ENCODE measurements at places on chromosomes 1 and 21.

GRCh38 chr1:52145137-52145536 is 3.2 kb downstream of the ZFYVE9 start:
- DNase-seq: no peak

- no peak for DNase-seq
Measured at GRCh38 chr1:235984041-235984825, 80.7 kb downstream of the NID1 start.

DNA sequence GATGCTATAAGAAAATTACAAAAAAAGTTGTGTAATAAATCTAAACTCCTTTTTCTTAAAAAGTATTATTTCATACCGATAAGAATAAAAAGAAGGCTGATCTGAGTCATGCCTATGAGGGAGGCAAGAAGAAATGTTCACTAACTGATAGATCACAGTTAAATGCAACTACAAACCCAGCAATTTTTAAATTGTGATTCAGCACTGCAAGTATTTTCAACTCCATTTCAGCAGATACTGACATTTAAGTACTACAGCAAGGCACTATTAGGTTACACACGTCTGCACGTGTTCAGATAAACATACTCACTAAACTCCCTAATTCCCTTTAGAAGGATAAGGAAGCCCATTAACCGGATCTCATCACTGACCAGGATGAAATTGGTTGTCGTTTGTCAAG is 213.3 kb upstream of the ZRANB2 start:
- no peak for DNase-seq

DNA sequence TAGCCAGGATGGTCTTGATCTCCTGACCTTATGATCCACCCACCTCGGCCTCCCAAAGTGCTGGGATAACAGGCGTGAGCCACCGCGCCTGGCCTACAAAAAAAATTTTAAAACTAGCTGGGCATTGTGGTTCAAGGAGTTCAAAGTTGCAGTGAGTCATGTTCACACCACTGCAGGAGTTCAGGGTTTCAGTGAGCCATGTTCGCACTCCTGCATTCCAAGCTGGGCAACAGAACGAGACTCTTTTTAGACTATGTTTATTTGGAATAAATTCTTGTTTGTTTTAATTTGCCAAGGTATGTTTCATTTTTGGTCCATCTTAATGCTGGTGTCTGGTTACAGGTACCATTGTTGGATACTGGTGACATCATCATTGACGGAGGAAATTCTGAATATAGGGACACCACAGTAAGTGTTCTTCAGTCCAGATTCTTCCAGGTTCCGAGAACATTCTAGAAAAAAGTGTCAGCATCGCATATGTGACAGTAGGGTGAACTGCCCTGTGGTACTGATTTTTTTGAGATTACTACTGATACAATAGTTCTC is 3.9 kb downstream of the PGD start:
- DNase-seq: no peak

- no peak for DNase-seq
Measured at GRCh38 chr1:14350197-14350596, 248.3 kb upstream of the KAZN start.

DNA sequence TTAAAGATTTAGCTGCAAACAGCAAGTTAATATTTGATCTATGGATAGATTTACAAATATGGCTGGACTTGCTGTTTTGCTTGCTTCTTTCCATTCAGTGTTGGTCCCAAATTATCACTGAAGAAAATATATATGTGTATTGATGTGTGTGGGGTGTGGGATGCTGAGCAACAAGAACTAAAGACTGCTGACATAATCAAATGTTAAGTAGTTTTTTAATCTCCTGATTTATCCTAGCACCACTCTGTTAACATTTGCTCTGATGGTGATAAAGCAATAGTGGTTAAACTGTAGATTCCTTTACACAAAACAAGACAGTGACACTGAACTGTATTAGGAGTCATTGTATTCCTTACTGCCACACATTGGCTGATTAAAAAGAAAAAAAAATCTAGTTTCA is 1023.5 kb upstream of the B3GALT2 start:
- no peak for DNase-seq

- no peak for DNase-seq
Measured at GRCh38 chr1:32992489-32993323, 28.1 kb upstream of the RNF19B start.

DNA sequence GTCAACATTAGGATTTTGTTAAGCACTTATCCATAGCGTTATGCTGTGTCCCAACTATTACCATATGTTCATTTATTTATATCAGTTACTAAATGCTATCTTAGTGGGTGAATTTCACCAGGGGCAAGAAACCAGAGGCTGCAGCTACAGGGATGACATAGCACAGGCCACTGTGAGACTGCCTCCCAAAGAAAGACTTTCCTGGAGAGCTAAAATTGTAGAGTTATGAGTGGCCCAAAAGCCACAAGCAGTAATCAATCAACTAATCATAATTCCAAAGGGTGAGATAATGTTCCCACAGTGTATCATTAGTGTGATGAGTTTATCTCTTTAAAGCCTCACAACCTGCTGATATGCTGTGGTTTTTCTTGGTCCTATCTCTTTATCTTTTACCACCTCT is 3.8 kb upstream of the TGFB2 start:
- no peak for DNase-seq

GRCh38 chr1:174990382-174990999 is 9.3 kb upstream of the CACYBP start:
- no peak for DNase-seq

GRCh38 chr1:237126180-237126579 is 84.2 kb downstream of the RYR2 start:
- no peak for DNase-seq

GRCh38 chr1:184116287-184116686 is 64.8 kb downstream of the TSEN15 start:
- DNase-seq: no peak

DNA sequence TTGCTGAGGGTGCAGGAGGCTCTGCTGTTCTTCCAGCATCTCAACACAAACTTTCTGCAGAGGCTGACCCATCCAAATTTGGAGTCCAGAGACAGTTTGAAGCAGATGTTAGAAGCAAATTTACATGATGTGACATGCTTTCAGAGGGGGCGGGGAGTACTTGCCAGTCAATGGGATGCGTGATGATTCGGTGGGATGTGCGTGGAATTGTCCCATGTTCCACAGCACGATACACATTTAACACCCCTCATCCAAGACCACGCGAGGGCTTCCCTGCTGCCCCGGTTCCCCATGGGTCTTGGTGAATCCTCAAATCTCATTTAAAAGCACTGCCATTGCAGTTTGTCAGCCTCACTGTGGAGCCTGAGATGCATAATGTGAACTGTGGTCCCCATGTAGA is 78.6 kb upstream of the TLR5 start:
- DNase-seq: no peak

DNA sequence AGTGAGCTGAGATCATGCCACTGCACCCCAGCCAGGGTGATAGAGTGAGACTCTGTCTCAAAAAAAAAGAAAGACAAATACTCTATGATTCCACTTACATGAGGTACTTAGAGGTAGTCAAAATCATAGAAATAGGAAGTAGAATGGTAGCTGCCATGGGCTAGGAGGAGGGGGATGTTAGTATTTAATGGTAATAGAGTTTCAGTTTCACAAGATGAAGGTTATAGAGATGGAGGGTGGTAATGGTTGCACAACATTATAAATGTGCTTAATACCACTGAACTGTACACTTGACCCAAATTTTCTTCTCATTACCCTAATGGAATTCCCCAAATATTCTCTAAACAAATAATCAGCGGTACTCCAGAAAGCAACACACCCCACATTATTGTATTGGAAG is 12.8 kb downstream of the EIF2B3 start:
- DNase-seq: no peak

- no peak for DNase-seq
Measured at GRCh38 chr1:22537441-22538139, 25.7 kb upstream of the EPHA8 start.

GRCh38 chr1:89538361-89538760 is 13.7 kb downstream of the LRRC8B start:
- DNase-seq: no peak

GRCh38 chr1:180268556-180269075 is 38.6 kb downstream of the LHX4 start:
- no peak for DNase-seq

- no peak for DNase-seq
Measured at GRCh38 chr1:66552287-66552686, 18.3 kb downstream of the SGIP1 start.

DNA sequence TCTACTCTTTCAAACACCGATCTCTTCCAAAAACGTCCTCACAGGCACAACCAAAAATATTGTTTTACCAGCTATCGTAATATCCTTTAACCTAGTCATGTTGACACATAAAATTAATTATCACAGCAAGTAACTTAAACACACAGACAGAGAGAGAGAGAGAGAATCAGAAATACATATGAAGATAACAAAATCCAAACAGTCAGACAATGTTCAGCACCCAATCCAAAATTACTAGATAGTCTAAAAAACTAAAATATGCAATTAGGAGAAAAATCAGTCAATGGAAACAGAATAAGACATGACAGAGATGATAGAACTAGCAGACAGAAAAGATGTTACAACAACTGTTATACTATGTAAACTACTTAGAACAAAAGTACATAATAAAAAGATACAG is 537.7 kb downstream of the LMO4 start:
- no peak for DNase-seq

DNA sequence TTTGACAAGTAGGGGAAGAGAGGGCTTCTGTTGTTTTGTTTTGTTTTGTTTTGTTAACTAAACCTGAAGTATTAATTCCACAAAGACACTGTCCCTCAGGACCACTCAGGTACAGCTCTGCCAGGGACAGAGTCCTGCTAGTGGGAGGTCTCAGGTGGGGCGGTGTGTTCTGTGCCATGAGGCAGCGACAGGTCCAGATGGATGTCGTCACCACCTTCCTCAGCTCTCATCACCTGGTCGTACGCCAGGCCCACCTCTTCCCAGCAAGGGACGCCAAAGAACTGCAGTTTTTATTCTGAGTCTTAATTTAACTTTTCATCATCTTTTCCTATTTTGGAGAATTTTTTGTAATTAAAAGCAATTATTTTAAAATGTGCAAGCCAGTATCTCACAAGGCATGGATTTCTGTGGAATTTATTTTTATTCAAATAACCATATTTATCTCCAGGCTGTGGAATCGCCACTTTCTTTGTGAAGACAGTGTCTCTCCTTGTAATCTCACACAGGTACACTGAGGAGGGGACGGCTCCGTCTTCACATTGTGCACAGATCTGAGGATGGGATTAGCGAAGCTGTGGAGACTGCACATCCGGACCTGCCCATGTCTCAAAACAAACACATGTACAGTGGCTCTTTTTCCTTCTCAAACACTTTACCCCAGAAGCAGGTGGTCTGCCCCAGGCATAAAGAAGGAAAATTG is 62.5 kb downstream of the POFUT2 start:
- no peak for DNase-seq

GRCh38 chr1:175901076-175901836 is 157.9 kb upstream of the TNR start:
- no peak for DNase-seq

DNA sequence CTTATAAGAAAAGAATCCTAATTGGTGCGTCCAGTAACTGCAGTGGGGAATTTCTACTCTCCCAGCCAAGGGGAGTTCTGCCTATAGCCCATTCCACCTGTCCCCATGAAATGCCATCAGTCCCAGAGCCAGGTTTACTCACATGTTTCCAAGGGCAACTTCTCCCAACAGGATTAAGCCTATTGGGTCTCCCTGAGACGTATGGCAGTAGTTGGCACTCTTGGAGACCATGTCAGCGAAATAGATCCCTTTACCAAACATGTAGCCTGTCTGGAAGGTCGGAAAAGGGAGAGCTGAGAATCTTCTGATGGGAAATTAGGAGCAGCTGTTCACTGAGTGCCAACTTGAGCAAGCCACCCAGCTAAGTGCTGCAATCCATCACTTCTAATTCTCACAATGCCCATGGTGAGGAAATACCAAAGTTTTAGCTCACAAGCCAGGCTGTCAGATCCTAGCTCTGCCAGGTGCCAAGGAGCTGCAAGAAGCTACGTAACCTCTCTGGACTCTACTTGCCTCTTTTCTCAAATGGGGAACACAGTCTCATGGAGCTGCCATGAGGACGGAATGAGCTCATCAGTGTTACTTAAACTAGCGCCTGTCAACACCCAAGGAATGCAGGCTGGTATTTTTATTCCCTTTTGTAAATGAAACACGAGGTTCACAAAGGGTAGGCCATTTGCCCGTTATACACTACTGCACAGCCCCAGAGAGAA is 43.9 kb downstream of the PARP1 start:
- DNase-seq: no peak

DNA sequence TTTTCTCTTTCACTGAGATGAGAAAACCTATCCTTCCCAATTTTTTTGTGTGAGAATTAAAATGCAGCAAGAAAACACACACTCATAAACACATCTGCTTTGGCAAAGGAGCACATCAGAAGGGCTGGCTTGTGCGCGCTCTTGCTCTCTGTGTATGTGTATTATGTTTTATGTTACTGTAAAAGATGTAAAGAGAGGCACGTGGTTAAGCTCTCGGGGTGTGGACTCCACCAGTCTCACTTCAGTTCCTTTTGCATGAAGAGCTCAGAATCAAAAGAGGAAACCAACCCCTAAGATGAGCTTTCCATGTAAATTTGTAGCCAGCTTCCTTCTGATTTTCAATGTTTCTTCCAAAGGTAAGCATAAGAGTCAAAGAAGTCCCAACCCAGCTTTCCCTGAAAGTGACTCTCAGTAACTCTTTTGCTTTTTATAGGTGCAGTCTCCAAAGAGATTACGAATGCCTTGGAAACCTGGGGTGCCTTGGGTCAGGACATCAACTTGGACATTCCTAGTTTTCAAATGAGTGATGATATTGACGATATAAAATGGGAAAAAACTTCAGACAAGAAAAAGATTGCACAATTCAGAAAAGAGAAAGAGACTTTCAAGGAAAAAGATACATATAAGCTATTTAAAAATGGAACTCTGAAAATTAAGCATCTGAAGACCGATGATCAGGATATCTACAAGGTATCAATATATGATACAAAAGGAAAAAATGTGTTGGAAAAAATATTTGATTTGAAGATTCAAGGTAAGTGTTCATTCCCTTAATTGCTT is at the start of gene CD2:
CD2 (plus strand) TSS at position 233 of the 780 bp plus-strand sequence; CDS start at position 296, 63 bp downstream.
- no peak for DNase-seq

GRCh38 chr1:9612871-9613624 is 24.3 kb downstream of the TMEM201 start:
- DNase-seq: no peak

GRCh38 chr1:165463978-165464377 is 19.1 kb upstream of the RXRG start:
- no peak for DNase-seq

GRCh38 chr1:31413405-31414001 is 490 bp downstream of the SERINC2 start:
- DNase-seq: no peak

DNA sequence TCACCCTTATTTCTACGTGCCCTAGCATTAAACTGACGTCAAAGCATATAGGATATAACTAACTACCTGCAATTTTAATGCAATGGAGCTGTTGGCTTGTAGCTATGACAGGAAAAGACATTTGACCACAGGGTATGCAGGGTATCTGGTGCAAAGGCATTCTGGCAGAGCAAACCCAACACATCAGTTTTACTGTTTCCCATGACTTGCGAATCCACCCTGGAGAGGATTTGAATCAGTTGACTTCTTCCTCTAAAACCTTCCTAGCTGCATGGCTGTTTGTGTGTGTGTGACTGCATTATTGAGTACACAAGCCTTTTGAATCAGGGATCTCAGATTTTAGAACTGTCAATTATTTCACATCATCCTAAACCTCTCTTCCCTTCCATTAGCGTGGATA is 41.7 kb upstream of the SYT14 start:
- no peak for DNase-seq

GRCh38 chr1:165639821-165640623 is 9.0 kb downstream of the MGST3 start:
- DNase-seq: no peak

All from stimulated activated CD4-positive, alpha-beta T cell treated with anti-CD3 and anti-CD28 coated beads, TNF-alpha, amount 100 ng/mL, for 4 hours (primary cell).